Activated CD4-positive, alpha-beta T cell treated with anti-CD3 and anti-CD28 coated beads, Interleukin-2, amount 10 ng/mL, durations not matched to agents 24 days and 14 days (primary cell): ENCODE measurements at places on chromosomes 1 and 21. TPM values are rescaled to one million over a fixed set of nuclear protein-coding genes. Genes with fewer than 3 reads are reported as not detected.
A peak's percentile ranks its signal among the peaks of the same experiment; 100 is the strongest.

DNA sequence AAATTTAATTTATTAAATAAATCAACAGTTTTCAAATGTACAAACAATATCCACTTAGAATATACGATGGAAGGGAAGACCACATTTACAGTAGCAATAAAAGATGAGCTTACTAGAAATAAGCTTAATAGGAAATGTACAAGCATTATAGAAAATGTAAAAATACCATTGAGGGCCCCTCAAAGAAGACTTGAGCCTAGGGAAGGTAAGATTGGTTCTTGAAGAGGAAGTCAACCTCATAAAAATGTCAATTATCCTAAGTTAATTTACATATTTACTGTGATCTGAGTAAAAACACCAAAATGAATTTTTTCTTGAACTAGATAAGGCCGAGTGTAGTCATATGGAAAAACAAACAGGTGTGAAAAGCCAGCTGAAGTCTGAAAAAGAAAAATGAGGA is 39.7 kb upstream of the TRIM67 start:
- no peak overlapping the region for H3K4me3 ChIP-seq
- peaks cover 17% of the 10 kb centered on the region for H3K27me3 ChIP-seq
- no peaks in the 10 kb centered on the region for H3K36me3 ChIP-seq
- no peak overlapping the region for H3K27ac ChIP-seq
- H3K4me1 ChIP-seq: no peaks in the 10 kb centered on the region

GRCh38 chr1:19971664-19972063 is 7.8 kb downstream of the PLA2G2A start:
- peaks cover 25% of the 10 kb centered on the region for H3K27me3 ChIP-seq
- no peaks in the 10 kb centered on the region for H3K4me1 ChIP-seq
- no peak for DNase-seq
- H3K4me3 ChIP-seq: no peak overlapping the region
- H3K36me3 ChIP-seq: no peaks in the 10 kb centered on the region

GRCh38 chr1:14875524-14876509 is 277.3 kb downstream of the KAZN start:
- no peak overlapping the region for H3K27ac ChIP-seq
- H3K36me3 ChIP-seq: no peaks in the 10 kb centered on the region
- H3K27me3 ChIP-seq: peaks cover 4% of the 10 kb centered on the region
- DNase-seq: no peak
- no peaks in the 10 kb centered on the region for H3K4me1 ChIP-seq
- no peak overlapping the region for H3K4me3 ChIP-seq

Gene MYBPH
- not detected in 2 replicates for total RNA-seq

DNA sequence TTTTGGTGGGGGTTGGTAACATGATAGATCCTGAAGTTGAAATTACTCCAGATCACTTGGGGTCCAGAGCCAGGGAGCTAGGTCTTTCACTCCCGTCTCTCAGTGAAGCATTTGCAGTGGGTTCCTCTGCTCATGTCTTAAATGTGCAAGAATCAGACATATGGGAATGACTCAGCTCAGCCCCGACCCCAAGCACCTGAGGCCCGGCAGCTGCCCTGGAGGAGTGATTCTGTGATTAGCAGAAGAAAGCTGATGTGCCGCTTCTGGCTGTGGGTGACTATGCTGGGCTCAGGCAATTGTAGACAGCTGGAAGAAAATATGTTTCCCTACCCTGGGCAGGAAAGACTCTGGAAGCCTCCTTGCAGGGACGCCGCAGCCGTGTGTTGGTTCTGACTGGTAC is 601.7 kb downstream of the NPHP4 start:
- H3K36me3 ChIP-seq: no peaks in the 10 kb centered on the region
- H3K27ac ChIP-seq: no peak overlapping the region
- peaks cover 5% of the 10 kb centered on the region for H3K27me3 ChIP-seq
- DNase-seq: no peak
- H3K4me3 ChIP-seq: no peak overlapping the region
- H3K4me1 ChIP-seq: peaks cover 25% of the 10 kb centered on the region

Gene STXBP3
- 41.1 and 48.9 TPM in 2 replicates for total RNA-seq

DNA sequence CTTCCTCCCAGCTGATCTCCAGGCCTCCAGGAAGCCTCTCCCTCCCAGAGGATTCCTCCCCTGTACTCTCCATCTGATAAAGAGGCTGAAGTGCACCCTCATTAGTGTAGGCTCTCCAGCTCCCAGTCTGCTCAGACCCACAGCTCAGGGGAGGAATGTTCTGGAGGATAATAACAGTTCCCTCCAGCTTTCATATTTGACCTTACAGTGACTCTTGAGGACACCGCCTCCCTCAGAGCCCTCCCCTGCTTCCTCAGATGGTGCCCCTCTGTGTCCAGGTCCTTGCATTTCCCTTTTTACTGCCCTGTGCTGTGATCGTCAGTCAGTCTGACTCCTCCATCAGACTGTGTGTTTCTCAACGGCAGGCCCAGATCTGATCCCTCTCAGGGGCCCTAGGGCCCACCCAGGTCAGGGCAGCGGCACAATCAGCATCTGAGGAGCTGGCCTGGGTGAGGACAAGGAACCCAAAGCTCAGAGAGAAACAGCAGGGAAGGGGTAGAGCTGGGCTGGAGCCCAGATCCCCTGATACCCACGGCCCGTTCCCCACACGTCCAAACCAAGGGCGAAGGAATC is 1.1 kb upstream of the SHISAL2A start:
- peak overlapping the region; percentile 77 for H3K4me3 ChIP-seq
- peaks cover 8% of the 10 kb centered on the region for H3K36me3 ChIP-seq
- peaks cover 41% of the 10 kb centered on the region for H3K4me1 ChIP-seq

GRCh38 chr1:59565611-59566410 is 248.9 kb upstream of the HOOK1 start:
- H3K27ac ChIP-seq: no peak overlapping the region
- H3K4me1 ChIP-seq: peaks cover 26% of the 10 kb centered on the region
- no peak for DNase-seq

DNA sequence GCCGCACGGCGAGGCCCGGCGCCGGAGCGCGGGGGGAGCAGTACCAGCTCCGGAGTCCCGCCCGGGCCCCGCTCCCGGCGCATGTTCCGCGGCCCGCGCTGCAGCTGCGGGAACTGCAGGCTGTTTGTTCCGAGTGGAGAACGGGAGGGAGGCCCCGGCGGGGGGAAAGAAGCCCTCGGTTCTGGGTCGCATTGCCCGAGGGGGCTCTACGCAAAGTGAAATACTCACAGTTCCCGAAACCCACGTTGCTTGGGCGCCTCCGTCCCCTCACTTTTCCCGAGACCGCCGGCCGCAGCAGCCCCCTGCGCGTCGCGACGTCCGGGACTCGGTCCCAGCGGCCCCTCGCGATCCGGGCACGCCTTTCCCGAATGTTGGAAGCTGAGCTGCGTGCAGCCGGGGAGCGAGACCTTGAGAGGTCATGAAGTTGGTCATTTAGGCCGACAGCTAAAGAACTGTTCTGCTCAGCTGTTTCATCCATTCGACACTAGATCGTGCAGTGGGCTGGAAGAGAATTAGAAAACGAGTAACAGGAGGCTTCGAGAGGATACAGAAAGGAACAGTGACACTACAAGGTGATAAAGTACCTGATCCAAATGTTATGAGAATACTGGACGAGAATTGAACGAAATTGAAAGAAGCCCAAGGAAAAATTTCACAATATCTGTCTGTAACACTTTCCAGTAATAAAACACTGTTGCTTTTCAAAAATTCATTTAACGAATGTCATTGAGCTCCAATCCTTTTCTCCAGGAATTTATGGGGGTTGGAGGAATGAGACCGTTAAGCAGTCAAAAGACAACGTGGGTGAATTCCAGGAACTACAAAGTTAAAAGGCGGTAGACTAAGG is 657 bp upstream of the LIN9 start:
- peak overlapping the region; percentile 84 for H3K4me3 ChIP-seq
- peaks cover 28% of the 10 kb centered on the region for H3K27me3 ChIP-seq
- no peaks in the 10 kb centered on the region for H3K36me3 ChIP-seq
- no peak for DNase-seq
- peak overlapping the region; percentile 74 for H3K27ac ChIP-seq

- H3K27ac ChIP-seq: no peak overlapping the region
- H3K36me3 ChIP-seq: no peaks in the 10 kb centered on the region
- H3K4me3 ChIP-seq: no peak overlapping the region
These were observed 82.9 kb downstream of the NGF start for GRCh38 chr1:115255154-115255553.

- no peak for DNase-seq
- H3K27me3 ChIP-seq: no peaks in the 10 kb centered on the region
- no peak overlapping the region for H3K4me3 ChIP-seq
- no peaks in the 10 kb centered on the region for H3K4me1 ChIP-seq
- no peaks in the 10 kb centered on the region for H3K36me3 ChIP-seq
- no peak overlapping the region for H3K27ac ChIP-seq
These were observed 98.9 kb downstream of the CSMD2 start for GRCh38 chr1:34066166-34066565.

Gene CD48
- total RNA-seq: 206 and 208 TPM in 2 replicates
